ENCODE measurements at places on chromosomes 5 and 9.

DNA sequence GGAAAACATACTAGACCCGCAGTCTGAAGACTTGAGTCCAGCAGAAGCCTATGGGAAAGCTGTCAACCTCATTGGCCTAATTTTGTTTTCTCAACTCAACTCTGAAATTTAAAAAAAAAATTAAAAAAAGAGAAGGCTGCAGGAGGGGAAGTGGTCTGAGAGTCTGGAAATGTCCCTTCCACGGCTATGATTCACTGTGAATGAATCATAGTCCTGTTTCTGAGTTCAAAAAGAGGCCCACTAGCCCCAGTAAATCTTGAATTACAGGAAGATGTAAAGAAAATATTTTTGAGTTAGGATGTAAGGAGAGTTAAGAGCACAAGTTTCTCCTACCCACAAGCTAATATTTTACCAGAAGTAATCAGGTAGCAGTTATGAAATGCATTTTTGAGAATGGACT lies 565.5 kb upstream of the DMAC1 start:
- no peak for DNase-seq

- no peak for DNase-seq
Measured at GRCh38 chr9:31519011-31519410, 865.4 kb upstream of the ACO1 start.

DNA sequence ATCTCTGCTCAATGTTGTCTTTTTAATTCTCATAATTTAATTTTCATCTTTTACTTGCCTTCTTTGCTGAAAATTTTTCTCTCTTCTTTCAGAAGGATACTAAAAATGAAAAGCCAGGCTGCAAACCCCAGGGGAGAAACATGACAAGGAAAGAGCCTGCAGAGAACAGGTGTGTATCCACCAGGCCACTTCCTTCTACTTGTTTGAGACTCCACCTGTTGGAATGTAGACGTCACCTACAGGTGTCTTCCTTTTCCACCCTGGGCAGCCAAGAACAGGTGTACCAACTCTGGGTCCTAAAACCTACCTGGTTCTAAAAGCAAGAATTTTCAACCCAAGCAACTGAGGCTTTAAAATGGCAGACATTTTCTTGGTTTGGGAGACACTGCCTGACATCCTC lies 166.8 kb downstream of the ATP10B start:
- no peak for DNase-seq

GRCh38 chr5:28400076-28400475 lies 1361.7 kb upstream of the CDH9 start:
- no peak for DNase-seq

GRCh38 chr5:171623551-171624097 lies 162.0 kb upstream of the SMIM23 start:
- no peak for DNase-seq

All from NCI-H460 (cell line).